ENCODE measurements at places on chromosomes 2 and 18. TPM values are rescaled to one million over a fixed set of nuclear protein-coding genes. Genes with fewer than 3 reads are reported as not detected.

DNA sequence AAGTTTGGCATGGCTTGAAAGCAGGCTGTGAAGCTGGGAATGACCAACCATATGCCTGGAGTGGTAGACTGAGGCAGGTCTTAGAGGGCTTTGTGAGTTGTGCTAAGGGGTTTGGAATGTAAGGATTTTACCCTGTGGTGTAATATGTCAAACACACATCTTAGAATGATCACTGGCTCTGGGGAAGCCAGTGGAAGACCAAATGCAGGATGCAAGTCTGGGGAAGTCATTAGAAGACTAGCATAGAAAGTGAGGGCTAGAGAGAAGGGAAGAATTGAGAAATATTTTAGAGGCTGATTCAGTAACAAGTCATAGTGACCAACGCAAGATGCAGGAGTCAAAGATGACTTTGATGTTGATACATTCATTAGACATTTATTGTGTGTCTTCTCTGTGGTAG is 3.5 kb upstream of the FHOD3 start:
- H3K27ac ChIP-seq: no peak overlapping the region
- H3K4me1 ChIP-seq: peaks cover 31% of the 10 kb centered on the region
- H3K27me3 ChIP-seq: peaks cover 31% of the 10 kb centered on the region
- no peak for DNase-seq
- no peak overlapping the region for H3K4me3 ChIP-seq

CYTIP gene
- total RNA-seq: 106 TPM

CHST10 gene
- total RNA-seq: 7.9 TPM

ZNF521 gene
- total RNA-seq: 111 TPM

MAT2A gene
- 127 TPM for total RNA-seq

Data from spleen (tissue), 13 donors.